ENCODE measurements at places on chromosomes 2 and 18.

DNA sequence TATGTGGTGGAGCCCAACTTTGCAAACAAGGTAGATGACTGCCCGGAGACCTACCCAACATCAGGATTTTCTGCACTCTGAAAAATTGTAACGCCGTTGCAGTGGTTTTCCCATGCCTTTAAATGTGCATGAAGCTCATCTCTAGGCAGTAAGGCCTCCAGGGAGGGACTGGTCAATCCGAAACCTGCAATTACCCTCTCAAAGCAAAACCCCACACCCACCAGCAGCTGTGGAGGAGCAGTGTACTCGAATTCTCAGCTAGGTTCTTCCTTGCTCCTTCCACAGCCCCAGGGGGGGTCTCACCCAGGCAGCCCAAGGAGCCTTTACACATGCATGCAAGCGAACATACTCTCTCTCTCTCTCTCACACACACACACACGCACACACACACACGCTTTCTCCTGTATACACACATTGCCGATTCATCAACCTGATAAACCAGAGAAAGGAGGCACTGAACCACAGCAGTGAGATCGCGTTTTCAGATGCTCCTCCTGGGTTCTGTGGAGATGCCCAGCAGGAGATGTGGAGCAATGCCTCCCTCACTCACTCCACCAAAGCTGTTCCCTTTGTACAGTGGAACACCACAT, 109.2 kb downstream of the VIT start:
- no peak for DNase-seq

- DNase-seq = no peak
These were observed 49.6 kb downstream of the SOWAHC start for GRCh38 chr2:109663721-109664120.

DNA sequence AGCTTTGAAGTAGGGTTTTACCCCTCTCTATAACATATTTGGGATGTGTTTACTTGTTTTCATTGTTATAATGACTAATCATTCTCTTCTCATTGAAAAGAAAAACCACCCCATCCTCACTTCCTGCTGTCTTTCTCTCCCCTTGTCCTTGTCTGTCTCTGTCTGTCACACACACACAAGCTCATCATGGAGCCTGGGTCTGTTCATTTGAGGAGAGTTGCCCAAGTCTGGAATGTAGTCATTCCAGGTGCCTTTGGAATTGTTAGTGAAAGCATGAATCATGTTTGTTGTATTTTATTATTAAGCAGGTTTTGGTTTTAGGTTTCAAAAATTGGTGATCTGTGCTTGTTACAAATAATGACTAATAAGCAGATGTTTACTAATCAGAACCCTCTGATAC, 133.5 kb upstream of the IL1R2 start:
- no peak for DNase-seq

DNA sequence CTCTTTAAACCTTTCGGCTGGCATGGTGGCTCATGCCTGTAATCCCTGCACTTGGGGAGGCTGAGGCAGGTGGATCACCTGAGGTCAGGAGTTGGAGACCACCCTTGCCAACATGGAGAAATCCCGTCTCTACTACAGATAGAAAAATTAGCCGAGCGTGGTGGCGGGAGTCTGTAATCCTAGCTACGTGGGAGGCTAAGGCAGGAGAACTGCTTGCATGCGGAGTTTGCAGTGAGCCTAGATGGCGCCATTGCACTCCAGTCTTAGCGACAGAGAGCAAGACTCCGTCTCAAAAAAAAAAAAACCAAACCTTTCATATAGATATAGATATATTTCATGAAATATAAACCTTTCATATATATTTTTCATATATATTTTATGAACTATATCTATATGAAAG, 864.7 kb downstream of the TRIB2 start:
- DNase-seq = no peak

- DNase-seq = no peak
These were observed 112.7 kb upstream of the PTPRM start for GRCh38 chr18:7454429-7454828.

GRCh38 chr2:126823951-126824350, 74.7 kb upstream of the TEX51 start:
- no peak for DNase-seq

- peak; percentile 17 for DNase-seq
These were observed 68.2 kb downstream of the UBR3 start for GRCh38 chr2:169895294-169895985.

DNA sequence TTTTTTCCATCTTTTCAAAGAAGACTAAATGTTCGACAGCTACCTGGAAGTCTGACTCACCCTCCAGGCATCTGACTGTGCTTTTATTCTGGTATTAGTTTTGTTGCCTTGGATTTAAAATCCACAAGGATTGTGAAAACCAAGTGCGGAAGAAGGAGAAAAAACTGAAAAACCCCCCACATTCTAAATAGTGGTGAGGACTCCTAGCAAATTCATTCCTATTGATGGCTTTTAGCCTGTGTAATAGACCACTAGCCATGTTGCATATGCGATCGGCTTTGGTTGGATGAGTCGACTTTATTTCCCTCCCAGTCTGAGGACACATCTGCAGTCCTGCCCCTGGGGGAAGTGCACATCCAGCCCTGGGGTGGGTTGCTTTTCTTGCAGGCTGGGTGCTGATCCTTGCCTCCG, 16.9 kb downstream of the LDLRAD4 start:
- no peak for DNase-seq
